Activated CD4-positive, alpha-beta T cell treated with anti-CD3 and anti-CD28 coated beads, Interleukin-2, amount 50 U/mL, for 48 hours (primary cell): ENCODE measurements at places on chromosomes 2 and 18.

DNA sequence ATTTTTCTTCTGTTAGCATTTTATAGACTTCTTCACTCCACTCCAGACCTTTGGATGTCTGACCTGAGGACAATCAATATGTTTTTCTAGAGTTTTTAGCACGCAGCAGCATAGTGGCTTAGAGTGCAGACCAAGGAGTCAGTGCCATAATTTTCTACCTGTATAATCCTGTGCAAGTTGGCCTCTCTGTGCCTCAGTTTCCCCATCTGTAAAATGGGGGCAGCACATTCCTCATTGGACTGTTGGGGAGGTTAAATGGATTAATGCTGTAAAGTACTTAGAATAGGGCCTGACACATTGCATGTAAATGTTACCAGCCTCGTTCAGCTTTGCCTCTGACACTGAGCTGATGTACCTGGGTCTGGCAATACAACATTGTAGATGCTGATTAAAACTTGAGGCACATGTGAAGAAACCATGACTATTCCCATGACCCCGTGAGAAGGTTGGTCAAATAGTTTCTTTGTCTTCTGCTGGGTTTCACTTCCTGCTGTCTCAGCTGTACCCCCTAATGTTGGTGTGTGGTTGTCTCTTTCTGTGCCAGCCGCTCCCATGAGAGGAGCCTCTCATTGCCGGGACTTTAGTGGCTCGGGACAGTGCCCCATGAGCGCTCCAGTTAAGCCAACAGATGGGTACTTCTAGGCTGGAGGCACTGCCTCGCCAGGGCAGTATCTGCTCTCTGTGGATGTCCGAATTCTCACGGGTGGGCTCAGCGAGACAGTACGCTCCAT is 125.3 kb downstream of the SH3RF3 start:
- no peak for DNase-seq

GRCh38 chr18:25467226-25467987 is 115.4 kb upstream of the ZNF521 start:
- no peak for DNase-seq

- DNase-seq = peak; percentile 22
Measured at GRCh38 chr2:242085941-242086621, 216.6 kb downstream of the RTP5 start.

GRCh38 chr2:98470851-98471255 is 26.2 kb downstream of the INPP4A start:
- no peak for DNase-seq

GRCh38 chr2:143974262-143974661 is 545.7 kb downstream of the ZEB2 start:
- no peak for DNase-seq

DNA sequence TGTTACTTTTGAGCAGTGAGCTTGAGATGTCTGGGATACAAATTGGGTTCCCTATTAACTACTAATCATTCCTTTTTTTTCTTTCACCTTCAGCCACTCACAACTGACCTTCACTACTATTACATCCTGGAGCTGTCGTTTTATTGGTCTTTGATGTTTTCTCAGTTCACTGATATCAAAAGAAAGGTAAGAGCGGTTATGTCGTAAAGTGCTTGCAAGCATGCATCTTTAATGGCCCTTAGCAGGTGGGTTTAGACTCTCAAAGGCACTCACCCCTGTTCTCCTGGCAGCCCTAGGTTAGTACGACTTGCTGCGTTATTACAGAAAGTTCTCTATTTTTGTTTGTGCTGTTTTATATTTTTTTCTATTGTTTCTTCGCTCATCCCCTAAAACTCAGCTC is 107.6 kb upstream of the NOSTRIN start:
- no peak for DNase-seq

GRCh38 chr2:111618226-111618977 is 265.6 kb downstream of the ANAPC1 start:
- no peak for DNase-seq

GRCh38 chr2:145116834-145117725 is 597.2 kb upstream of the ZEB2 start:
- DNase-seq = no peak

DNA sequence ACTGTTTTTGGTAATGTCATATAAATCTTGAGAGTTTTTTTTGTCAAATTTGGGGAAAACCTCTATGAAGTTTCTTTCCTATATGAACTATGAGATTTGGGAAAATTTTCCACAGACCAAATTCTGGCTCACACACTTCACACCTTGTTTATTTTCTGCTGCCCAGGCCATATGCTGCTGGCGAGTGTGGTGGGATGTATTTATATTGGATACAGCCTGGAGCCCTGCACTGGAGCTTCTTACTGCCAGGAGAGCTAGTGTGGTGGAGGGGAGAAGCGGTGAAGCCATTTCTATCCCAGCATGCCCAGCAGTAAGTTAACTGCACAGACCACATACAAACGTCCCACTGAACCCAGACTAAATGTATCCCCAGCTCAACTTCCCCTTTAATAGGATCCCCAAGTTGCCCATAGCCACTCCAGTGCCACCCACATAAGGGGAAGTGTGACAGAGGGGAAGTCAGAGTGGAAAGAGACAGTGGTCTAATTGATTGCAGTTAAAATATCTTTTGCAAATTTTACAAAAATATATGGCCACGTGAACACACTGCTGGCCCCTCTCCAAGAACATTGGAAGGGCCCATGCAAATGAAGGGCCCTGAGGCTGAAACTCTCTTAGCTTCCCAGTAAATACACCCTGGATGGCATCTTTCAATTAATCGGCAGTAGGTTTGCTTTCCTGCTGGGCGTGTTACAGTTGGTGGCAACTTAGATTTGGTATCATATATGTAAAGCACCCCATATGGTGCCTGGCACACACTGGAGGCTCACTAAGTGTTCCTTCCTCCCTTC is 146.6 kb upstream of the ITGA6 start:
- DNase-seq = no peak

DNA sequence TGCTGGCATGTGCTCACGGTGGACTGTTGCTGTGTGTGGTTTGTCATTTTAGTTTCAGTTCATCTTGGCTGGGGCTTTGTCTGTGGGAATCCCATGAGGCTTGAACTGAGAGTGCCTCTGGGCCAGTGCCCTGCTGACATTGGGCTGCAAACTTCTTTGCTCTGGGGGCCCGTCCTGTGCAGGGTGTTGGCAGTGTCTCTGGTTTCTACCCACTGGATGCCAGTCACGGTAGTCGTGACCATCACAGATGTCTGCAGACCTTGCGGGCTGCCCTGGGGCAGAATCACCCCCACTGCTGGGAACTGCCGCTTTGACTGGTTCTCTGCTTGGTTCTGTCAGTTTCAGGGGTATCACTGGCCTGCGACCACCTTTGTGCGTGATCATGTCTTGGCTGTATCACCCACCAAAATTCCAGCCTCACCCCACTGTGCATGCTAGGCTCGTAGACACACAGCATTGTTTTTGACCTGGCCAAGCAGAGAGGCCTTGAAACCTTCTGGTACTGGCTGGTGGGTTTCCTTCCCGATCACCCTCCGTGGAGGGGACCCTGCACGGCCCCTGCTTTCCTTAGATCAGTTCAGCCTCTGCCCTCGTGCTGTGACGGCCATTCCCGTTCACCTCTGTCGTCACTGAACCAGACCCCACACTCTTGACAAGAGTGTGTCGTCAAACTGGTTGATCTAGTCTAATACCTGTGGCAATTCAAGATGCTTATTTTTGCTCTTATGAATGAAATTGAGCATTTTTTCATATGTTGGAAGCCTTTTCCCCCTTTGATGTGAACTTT is 57.6 kb downstream of the KCNG2 start:
- DNase-seq = no peak

GRCh38 chr2:120434492-120435308 is 88.8 kb downstream of the INHBB start:
- no peak for DNase-seq

GRCh38 chr18:1895456-1896185 is 675.7 kb downstream of the METTL4 start:
- DNase-seq = no peak
